Breast epithelium (tissue), 4 donors: ENCODE measurements at places on chromosomes 7 and 10. TPM values are rescaled to one million over a fixed set of nuclear protein-coding genes. Genes with fewer than 3 reads are reported as not detected.

Gene SORBS1
- 200 TPM for total RNA-seq

- no peak for DNase-seq
Observed at GRCh38 chr10:5196702-5197113, at the start of gene AKR1C4. Gene AKR1C4 (plus strand): TSS chr10:5196837. CDS start chr10:5196868, 31 bp downstream.

- DNase-seq, result no peak
Observed at GRCh38 chr10:30553626-30554439, 75.7 kb downstream of the LYZL2 start.

DNA sequence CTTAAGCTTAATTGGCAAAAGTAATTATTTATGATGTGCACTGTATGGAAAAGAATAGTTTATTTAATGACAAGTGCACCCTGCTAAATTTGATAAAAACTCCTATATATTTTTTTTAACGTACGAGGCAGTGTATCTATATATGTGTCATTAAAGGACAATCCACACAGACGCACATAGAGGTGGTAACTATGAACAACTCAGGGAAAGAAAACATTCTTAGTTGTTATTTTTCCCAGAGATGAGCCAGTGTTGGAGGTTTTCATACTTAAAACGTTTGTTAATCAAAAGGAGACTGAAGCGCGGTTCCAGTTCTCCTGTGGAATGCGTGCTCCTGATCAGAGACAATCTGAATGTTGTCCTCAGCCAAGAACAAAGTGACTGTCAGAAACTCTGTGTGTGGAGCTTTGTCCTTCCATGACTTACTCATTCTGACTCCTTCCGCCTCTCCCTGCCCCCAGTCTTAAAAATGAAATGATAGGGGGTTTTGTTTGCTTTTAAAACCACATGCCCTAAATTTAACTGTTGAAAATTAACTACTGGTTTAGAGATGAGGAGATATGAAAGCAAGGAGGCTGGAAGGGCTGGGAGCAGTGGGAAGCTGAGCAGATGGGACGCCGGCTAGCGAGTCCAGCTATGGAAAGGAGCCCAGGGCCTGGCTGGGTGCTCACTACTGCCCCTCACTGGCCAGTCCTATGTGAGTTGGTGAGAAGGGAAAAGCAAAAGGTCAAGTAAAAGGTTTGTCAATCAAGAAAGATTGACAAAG, 99.6 kb downstream of the SVIL start:
- DNase-seq, result no peak

DNA sequence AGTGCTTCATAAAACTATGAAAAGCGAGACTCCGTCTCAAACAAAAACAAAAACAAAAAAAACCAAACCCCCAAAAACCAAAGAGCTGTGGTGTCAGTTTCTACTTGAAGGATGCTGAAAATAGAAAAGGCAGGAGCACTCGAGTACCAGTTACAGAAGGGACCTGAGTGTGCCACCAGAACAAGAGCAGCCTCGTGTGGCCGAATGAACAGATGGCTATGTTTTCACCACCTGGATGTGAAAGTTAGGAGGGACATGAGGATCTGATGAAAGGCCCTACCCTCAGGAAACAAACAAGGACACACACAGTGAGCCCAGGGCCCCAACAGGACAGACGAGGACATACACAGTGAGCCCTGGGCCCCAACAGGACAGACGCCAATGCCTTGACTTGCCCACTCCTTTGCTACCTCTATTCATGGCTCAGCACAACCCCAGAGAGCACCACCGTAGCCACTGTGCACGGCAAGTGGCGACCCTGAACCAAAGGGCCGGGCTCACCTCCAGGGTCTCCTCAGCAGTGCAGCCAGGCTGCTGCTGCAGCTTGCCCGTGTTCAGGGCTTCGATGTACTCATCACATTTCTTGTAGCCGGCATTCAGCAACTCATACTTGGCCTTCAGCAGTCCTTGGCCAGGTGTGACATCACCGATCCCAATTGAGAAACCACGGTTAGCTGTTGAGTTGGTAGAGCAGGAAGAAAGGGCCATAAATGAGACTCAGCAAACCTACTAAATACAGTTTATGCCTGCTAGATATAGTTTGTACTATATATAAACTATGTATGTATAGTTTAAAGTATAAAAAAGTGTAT, 24.9 kb downstream of the POLR3A start:
- DNase-seq, result no peak

- no peak for DNase-seq
Observed at GRCh38 chr10:33065111-33065510, 107.1 kb upstream of the ITGB1 start.
